Cerebellar nuclear complex (tissue), 1 donor: ENCODE measurements at places on chromosomes 3 and 15.

DNA sequence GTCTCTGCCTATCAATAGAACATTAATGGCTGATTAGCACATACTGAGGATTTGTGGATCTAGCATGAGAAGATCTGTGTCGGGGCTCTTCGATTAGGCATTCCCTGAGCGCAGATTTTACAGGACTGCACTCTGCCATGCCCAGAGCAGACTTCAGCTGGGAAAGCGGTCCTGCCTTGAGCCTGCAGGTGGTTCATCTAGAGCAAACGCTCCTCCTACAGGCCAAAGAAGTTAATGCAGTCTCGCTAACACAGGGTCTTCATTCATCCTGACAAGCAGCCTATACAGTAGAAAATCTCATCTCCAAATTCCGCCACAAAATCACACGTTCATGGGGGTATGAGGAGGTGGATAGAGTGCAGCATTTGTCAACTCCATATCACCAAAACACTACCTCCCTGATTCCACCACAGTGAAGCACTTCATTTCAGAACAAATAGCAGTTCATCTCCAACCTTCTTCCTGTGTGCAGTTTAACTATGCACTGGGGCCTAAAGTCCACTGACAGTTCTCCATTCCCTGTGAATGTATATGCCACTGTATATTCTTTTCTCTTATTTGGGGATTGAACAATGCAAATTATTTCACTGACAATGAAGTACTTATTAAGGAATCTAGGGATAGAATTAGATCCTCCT, 405.8 kb downstream of the IGSF11 start:
- DNase-seq: no peak

DNA sequence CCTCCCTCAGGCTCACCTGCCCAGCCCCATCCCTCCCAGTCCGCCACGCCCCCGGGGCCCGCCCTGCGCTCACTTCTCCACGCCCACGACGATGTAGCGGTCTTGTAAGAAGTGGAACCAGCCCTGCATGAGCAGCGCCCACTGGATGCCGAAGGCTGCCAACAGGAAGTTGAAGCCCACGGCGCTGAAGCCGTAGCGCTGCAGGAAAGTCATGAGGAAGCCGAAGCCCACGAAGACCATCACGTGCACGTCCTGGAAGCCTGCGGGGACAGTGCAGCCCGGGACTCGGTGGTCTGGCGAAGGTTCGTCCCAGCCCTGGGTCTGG, 9.7 kb downstream of the RHCG start:
- DNase-seq: no peak

- no peak for DNase-seq
These were observed 54.8 kb downstream of the ZNF609 start for GRCh38 chr15:64515196-64515595.

- DNase-seq: no peak
These were observed 25.0 kb downstream of the SH3GL3 start for GRCh38 chr15:83472151-83472550.

DNA sequence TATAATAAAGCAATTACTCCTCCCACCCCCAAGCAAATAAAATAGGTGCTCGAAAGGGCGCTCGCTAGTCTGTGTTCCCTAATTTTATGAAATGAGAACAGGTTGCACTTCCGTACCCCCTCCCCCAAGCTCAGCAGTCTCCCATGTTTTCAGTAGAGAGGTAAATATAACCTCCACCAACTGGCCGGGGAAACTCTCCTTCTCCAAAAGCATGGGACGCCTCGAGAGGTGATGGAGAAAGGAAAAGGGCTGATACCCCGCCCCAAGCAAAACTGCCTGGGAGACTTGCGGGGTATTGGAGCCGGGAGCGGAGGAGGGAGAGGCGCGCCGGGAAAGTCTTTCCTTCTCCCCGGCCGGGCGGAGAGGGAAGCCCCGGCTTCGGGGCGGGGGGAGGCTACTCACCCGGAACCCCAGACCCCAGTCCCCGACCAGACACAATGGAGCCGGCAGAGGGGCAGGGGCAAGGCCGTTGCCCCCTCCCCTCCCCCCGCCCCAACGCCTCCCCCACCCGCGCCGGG, 605 bp downstream of the DCUN1D1 start:
- DNase-seq: no peak

DNA sequence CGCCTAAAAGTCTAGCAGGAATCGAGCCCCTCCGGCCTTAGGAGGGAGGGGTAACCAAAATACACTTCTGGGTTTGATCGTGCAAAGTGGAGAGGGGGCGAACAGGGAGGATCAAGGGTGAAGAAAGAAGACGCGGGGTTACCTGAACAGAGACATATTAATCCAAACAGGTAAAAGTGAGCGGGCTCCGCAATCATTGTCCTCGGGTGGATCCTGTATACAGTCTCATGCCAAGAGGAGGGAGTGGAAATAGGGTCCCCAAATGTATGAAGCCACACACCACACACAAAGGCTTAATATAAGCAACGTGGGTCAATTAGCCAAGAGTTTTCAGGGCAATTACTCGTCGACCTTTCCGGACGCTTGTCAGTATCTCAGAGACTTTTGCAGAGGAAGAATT, 749.5 kb downstream of the ROBO1 start:
- no peak for DNase-seq

- DNase-seq: no peak
These were observed at the start of gene ITPKA for GRCh38 chr15:41493205-41493901. Gene ITPKA, plus strand, starts transcription at chr15:41493874. Its CDS starts 54 bp downstream, at chr15:41493928.

DNA sequence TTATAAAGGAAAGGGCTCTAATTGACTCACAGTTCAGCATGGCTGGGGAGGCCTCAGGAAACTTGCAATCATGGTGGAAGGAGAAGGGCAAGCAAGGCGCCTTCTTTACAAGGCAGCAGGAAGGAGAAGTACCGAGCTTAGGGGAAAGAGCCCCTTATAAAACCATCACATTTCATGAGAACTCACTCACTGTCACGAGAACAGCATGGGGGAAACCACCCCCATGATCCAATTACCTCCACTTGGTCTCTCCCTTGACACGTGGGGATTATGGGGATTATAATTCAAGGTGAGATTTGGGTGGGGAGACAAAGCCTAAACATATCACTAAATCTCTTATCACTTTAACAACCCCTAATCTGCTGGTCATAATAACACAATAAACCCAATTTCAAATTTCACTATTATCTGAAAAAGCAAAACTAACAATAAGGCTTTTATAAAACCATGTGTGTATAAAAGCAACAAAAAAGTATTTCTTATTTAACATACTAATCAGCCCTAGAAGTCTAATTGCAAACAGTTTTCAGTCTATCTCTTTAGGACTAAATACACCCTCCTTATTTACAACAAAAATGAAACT, 43.2 kb downstream of the SCAPER start:
- no peak for DNase-seq

DNA sequence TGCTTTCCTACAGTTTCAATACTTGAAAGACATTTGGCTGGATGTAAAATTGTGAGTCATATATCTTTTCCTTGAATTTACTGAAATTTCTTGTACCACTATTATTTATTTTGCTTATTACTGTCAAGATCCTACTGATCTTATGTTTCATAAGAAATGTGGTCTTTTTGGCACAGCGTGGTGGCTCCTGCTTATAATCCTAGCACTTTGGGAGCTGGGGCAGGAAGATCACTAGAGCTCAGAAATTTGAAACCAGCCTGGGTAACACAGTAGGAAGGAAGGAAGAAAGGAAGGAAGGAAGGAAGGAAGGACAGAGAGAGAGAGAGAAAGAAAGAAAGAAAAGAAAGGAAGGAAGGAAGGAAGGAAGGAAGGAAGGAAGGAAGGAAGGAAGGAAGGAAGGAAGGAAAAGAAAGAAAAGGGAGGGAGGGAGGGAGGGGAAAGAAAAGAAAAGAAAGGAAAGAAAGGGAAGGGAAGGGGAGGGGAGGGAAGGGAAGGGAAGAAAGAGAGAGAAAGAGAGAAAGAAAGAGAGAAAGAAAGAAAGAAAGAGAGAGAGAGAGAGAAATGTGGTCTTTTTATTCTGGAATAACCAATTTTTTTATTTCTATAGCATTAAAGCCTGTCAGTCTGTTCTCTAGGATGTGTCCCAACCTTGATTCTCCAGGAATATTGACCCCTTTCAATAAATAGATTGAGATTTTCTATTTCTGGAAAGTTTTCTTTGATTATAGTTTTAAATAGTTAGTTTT, 572.0 kb upstream of the TGFBR2 start:
- DNase-seq: no peak

DNA sequence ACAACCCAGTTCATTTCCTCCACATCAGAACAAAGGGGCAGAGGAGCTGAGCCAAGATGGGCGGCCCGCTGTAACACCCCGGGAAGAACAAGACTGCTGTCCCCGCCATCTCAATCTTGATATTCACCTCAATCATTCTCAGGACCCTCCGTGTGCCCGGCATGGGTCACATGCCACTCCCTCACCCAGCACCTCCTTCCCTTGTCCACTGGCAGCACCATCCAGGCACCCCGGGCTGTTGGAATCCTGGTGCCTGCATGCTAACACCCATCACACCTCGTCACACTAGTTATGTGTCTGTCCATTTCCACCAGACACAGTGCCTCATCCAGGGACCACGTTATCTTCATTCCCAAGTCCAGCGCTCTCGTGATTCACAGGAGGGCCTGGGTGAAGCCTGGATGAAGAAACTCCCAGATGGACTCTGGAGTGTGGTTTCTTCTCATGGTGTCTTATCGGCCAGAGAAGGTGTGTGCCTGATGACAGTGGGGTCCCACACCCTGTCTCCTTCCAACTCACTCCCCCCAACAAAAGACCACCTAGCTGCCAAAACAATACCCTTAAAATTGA, 16.7 kb downstream of the MEGF11 start:
- no peak for DNase-seq

DNA sequence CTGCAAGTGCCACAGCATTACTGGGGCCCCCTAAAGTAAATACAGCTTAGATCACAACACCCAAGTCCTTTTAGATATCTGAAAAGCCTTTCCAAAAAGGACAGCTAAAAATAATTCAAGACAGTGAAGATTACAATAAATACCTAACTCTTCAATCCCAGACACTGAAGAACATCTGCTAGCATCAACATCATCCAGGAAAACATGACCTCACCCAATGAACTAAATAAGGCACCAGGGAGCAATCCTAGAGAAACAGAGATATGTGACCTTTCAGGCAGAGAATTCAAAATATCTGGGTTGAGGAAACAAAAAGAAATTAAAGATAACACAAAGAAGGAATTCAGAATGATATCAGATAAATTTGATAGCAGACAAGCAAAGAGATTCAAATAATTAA, 71.7 kb upstream of the TTC14 start:
- no peak for DNase-seq

DNA sequence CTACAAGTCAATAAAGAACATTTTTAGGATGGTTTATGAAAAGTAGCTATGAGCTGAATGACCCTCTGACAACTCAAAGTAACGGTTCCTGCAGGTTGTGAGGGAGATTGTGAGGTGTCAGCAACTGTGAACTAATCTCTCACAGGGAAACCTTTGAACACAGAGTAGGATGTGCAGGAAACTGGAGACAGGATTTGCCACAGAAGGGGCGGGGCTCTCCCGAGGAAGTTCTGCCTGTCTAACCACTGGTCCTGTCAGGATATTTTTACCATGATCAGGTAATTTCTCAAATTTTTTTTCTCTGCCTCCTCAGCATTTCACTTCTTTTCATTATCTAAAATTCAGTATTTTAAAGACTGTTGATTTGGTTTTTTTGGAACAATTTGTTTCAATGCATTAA, 33.3 kb downstream of the LEO1 start:
- DNase-seq: no peak
